Naive thymus-derived CD4-positive, alpha-beta T cell (primary cell): ENCODE measurements at places on chromosomes 7 and 10.

GRCh38 chr10:31668326-31668725, 260.3 kb downstream of the ARHGAP12 start:
- no peaks in the 10 kb centered on the region for H3K36me3 ChIP-seq
- H3K27ac ChIP-seq = no peak overlapping the region
- no peak for DNase-seq
- H3K4me3 ChIP-seq = no peak overlapping the region

- no peaks in the 10 kb centered on the region for H3K27me3 ChIP-seq
- no peaks in the 10 kb centered on the region for H3K36me3 ChIP-seq
- H3K27ac ChIP-seq = no peak overlapping the region
- no peaks in the 10 kb centered on the region for H3K4me1 ChIP-seq
- DNase-seq = no peak
Measured at GRCh38 chr10:19775296-19775695, 40.9 kb upstream of the PLXDC2 start.

DNA sequence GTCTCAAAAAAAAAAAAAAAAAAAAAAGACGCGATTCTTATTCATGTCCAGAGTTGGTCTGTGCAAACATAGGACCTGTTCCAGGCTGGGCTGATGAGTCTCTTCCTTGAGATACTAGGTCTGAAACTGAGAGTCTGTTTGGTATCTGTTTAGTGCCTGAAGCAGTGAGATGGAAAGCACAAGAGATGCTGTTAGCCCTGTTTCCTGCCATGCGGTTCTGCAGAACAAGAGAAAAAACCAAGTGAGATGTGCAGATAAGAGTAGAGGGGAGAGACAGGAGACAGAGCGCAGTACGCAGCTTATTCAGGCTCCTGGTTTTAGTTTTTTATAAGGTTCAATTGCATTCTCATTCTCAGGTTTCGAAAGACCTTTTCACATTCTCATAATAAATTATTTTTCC, 85.8 kb upstream of the PRKCQ start:
- peak; percentile 75 for DNase-seq
- no peaks in the 10 kb centered on the region for H3K4me1 ChIP-seq
- no peaks in the 10 kb centered on the region for H3K27me3 ChIP-seq
- H3K36me3 ChIP-seq = no peaks in the 10 kb centered on the region
- no peak overlapping the region for H3K4me3 ChIP-seq
- no peak overlapping the region for H3K27ac ChIP-seq

DNA sequence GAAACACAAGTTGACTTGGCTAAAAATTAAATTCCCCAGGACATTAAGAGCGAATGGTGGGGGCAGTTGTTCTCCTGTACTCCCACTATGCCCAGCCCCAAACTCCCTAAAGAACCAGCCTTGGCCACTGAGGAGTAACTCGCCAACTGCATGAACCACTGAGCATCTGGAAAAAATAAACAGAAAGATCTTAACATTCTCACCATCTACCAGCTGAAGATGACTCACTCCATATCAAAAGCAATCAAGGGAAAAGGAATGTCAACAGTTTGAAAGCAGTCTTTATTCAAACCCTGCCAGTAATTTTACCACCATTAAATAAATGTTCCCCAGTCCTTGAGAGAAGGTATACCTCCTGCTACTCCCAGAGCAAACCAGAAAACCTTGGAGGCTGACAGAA, 45.4 kb downstream of the CTTNBP2 start:
- H3K27me3 ChIP-seq = no peaks in the 10 kb centered on the region
- no peaks in the 10 kb centered on the region for H3K4me1 ChIP-seq
- H3K27ac ChIP-seq = no peak overlapping the region
- H3K36me3 ChIP-seq = no peaks in the 10 kb centered on the region

GRCh38 chr10:82757901-82758300, 882.9 kb downstream of the NRG3 start:
- no peak overlapping the region for H3K4me3 ChIP-seq
- DNase-seq = no peak
- H3K4me1 ChIP-seq = no peaks in the 10 kb centered on the region
- no peak overlapping the region for H3K27ac ChIP-seq
- H3K27me3 ChIP-seq = no peaks in the 10 kb centered on the region

- H3K4me3 ChIP-seq = no peak overlapping the region
- no peaks in the 10 kb centered on the region for H3K36me3 ChIP-seq
- no peaks in the 10 kb centered on the region for H3K27me3 ChIP-seq
- no peak for DNase-seq
Measured at GRCh38 chr7:155551785-155552611, 5.6 kb upstream of the CNPY1 start.

GRCh38 chr10:79178614-79179163, 109.9 kb downstream of the ZMIZ1 start:
- DNase-seq = no peak
- no peak overlapping the region for H3K27ac ChIP-seq
- H3K4me1 ChIP-seq = no peaks in the 10 kb centered on the region
- H3K27me3 ChIP-seq = no peaks in the 10 kb centered on the region

DNA sequence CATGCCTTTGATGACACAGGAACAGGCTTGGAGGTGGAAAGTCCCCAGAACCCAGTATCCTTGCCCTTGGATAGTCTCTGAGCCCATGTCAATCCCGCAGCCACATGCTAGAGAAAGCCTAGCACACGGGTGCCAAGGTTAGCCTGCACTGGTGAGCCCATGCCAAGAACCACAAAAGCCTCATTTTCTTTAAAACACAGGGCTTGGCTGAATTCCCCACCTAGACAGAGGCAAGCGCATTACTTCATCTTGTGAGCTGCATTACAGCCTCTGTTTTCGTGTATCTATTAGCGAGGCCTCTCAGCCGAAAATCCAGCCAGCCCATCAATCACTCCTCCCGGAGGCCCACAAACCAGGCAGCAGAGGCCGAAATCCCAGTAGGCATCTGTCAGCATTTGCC, 314.9 kb upstream of the AUTS2 start:
- no peak overlapping the region for H3K27ac ChIP-seq
- DNase-seq = no peak
- H3K36me3 ChIP-seq = no peaks in the 10 kb centered on the region
- no peak overlapping the region for H3K4me3 ChIP-seq
- no peaks in the 10 kb centered on the region for H3K27me3 ChIP-seq

DNA sequence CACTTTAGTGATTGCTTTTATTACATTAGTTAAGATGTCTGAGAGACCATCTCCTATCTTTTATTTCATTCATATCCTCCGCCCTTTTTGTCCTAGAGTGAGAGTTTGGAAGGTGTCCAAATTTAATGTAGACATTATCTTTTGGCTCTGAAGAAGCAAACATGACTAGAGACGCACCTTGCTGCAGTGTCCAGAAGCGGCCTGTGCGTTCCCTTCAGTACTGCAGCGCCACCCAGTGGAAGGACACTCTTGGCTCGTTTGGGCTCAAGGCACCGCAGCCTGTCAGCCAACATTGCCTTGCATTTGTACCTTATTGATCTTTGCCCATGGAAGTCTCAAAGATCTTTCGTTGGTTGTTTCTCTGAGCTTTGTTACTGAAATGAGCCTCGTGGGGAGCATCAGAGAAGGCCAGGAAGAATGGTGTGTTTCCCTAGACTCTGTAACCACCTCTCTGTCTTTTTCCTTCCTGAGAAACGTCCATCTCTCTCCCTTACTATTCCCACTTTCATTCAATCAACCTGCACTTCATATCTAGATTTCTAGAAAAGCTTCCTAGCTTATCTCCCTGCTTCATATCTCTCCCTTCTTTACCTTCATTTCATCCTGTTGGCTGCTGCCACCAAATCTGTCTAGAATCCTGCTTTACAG, 10.4 kb upstream of the CLCN1 start:
- no peaks in the 10 kb centered on the region for H3K4me1 ChIP-seq
- peak; percentile 56 for DNase-seq
- H3K27ac ChIP-seq = no peak overlapping the region
- H3K4me3 ChIP-seq = no peak overlapping the region

DNA sequence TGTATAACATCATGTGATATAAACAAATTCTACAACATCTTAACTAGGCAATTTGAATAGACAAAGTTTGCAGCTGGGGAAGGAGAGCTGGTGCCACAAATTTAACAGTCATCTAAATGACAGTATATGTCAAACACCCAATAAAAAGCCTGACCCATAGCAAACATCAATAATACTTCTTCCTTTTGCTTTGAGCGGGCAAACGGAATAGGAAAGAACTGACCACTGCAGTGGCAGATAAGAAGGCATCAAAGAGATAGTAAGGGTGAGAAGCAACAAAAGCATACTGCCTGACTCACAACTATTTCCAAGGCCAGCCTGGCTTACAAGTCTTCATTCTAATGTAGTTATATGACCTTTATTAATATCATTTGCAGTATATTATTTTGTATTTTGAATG, 99.9 kb downstream of the LRRN3 start:
- H3K36me3 ChIP-seq = no peaks in the 10 kb centered on the region
- H3K27me3 ChIP-seq = no peaks in the 10 kb centered on the region
- H3K4me3 ChIP-seq = no peak overlapping the region
- no peak overlapping the region for H3K27ac ChIP-seq
- no peak for DNase-seq
- no peaks in the 10 kb centered on the region for H3K4me1 ChIP-seq

DNA sequence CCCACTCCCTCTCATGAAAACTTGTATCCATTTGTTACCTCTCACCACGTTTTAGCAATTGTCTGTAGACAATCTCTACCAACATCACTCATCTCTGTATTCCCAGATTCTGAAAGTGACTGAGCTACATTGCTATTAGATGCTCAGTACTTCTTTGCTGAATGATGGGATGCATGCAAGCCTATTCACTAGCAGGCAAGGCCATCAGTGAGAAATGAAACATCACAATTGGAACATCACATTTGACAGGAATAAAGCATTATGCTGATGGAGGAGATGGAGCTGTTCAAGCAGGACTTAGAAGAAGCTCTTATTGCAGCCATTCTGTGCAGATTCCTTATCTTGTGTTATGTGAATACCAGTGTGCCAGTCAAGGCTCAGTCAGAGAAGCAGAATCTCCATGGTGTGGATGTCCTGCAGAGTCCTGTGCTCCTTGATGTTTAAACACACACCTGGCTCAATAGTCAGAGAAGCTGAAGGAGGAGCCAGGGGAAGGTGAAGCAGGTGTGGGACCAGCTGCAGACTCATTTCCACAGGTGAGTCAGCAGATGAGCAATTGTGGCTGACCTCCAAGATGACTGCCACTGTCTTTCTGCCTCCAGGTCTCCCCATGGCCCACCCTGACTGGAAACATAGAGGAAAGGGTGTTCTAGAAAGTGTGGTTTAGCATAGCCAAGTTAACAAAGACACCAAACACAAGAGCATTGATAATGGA, 965.5 kb downstream of the GRID1 start:
- no peak overlapping the region for H3K27ac ChIP-seq
- H3K27me3 ChIP-seq = no peaks in the 10 kb centered on the region
- H3K4me1 ChIP-seq = no peaks in the 10 kb centered on the region
- no peak for DNase-seq
